ENCODE measurements at places on chromosomes 3 and 15. TPM values are rescaled to one million over a fixed set of nuclear protein-coding genes. Genes with fewer than 3 reads are reported as not detected.

Gene CCR4
- total RNA-seq: 0.03 TPM

Gene SLC9A9
- 0.06 TPM for total RNA-seq

Gene FSTL1
- 62.0 TPM for total RNA-seq

Gene ROBO2
- total RNA-seq: not detected

Gene APBA2
- 17.3 TPM for total RNA-seq

Gene GOLGA6A
- 0.09 TPM for total RNA-seq

Gene CEP19
- total RNA-seq: 3.1 TPM

Gene CACNA2D3
- total RNA-seq: 0.15 TPM

Gene DAZL
- total RNA-seq: not detected

Gene PLSCR5
- total RNA-seq: not detected

Gene PDZRN3
- not detected for total RNA-seq
